DMS 273 treated with DMSO at 0.1 percent for 48 hours (cell line): ENCODE measurements at places on chromosomes 4 and X.

DNA sequence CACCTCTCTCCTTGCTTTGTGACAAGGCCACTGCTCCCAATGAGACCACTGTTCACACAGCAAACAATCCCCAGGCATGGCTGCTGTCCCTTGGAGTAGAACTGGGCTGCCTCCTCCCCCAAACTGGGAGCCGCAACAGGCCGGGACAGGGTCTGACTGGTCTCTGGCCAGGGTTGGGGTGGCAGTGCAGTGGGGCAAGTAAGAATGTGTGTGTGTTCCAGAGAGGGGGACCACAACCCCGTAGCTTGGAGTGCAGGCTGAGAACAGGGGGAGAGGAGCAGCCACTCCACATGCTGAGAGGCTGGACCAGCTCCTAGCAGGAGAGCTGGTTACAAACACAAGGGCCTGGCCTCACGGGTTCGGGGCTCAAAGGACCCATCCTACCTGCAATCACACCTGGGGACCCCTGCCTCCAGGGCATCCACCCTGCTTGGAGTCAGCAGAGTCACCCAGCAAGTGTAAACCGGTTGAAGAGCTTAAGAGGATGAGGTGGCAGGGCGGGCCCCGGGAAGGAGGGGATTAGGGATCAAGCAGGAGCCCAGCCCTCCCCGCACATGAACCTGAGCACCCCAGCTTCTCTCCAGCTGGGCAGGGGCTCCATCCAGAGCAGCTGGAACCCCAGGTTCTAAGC, 3.8 kb upstream of the ZNF185 start:
- DNase-seq = no peak

GRCh38 chrX:49292400-49293362, 10.8 kb upstream of the GAGE10 start:
- no peak for DNase-seq

DNA sequence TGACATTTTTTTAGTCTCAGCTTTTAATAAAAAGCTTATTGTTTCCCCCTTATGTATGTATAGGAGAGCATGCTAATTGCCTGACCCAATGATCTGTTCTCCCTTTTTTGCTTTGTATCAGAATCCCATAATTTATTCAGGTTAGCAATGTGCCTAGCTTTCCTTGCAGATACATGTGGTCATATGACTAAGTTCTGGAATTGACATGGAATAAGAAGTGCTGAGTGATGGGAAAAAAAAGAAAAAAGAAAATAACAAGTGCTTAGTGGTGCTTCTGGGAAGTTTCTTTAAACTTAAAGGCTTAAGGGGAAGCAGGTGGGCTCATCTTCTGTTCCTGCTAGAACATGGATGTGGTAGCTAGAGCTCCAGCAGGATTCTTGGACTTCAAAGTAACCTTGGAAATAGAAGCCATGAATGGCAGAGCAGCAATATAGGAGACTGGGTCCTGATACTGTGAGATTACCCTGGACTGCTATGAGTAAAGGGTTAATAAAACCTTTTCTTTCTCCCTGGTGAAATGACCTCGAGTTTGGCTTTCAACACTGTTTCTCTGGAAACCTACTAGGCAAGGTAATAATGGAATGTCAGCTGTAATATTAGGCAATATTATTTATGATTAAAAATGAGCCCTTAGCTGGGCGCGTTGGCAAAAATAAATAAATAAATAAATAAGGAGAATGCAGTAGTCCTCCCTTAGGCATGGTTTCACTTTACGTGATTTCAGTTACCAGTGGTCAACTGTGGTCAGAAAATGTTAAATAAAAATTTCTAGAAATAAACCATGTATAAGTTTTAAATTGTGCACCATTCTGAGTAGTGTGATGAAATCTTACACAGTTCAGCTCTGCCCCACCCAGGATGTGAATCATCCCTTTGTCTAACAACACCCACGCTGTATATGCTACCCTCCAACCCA, 16.7 kb upstream of the RBM41 start:
- DNase-seq = no peak

DNA sequence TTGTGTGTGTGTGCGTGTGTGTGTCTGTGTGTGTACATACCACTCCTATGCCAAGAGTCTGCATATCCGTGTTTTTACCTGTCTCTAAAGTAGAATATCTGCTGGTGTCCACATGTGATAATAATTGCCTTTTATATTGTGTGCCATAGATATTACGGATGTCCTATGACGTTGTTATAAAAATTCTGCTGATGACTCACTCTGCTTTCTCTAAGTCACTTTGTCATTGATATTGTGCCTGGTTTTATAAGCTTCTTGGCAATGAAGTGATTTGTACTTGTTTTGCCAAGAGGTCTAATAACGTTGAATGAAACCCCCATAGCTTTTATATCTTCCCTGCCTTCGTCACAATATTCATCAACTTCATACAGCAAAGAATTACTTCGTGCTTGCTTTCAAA, 102.6 kb upstream of the C1GALT1C1 start:
- DNase-seq = no peak

DNA sequence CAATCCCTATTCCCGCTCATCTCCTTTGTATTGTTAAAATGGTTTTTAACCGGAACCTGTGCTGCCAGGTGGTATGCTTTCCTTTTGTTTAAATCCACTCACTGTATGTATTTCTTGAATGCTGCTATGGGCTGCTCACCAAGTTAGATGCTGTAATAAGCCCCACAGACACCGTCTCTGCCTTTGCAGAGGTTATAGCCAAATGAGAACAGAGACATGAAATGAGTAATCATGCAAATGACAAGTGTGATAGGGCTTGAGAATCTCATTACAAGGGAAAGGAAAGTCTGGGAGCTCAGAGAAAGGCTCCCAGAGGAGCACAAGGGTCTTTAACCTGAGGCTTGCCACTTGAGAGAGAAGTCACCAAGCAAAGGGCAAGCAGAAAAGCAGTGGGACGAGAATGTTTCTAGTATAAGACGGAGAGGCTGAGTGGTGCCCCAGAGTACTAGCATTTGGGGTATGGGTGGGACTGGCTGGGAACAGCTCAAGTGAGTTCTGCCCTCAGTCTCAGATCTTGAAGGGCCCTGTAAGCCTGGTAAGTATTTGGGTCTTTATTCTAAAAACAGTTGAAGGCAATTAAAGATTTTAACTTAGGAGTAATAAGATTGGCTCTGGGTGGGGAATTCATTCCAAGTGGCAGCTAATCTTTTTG, 110.8 kb upstream of the H2AZ1 start:
- no peak for DNase-seq

- DNase-seq = no peak
These were observed 56.3 kb upstream of the NAP1L5 start for GRCh38 chr4:88753658-88754571.

- no peak for DNase-seq
These were observed 56.8 kb upstream of the PLS3 start for GRCh38 chrX:115504167-115504566.

GRCh38 chrX:107537815-107538214, 88.4 kb downstream of the FRMPD3 start:
- no peak for DNase-seq

DNA sequence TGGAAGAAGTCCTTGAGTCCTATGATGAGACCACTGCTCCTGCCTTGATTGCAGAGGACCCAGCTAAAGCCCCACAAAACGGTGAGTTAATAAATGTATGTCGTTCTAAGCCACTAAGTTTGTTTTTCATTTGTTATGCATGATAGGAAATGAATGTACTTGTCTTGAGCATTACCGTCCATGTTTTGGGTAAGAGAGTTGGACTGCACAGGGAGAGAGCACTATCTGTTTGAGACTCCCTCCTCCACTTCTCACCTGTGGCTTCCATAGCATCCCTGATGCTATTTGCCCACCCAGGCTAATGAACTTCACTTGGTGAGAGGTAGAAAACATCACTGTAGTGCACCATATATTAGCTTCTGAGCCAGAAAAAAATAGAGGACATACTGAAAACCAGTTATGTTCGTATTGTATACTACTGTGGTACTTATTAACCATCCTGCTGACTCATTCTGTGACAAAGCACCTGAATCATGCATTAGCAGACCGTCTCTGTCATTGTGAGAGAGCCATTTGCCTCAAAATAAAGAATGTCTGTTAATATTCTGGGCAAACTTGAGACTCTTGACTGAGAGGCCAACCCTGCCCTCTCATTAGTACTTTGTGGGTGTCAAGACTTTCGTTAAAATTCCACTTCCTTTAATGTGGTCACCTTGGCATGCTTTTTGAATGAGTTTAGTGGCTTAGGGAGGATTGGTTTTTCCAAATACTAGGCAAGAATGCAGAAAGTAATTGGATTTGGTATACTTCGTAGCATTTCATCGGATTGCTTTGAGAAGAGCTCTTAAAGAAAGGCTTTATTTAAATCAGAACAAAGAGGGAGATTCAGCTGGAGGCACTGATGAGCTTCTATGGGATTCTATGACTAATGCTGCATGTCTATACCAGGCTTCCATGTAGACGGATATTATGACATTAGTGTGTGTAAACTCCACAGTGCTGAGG, 99.3 kb upstream of the GRPR start:
- no peak for DNase-seq

- no peak for DNase-seq
These were observed 46.0 kb downstream of the COQ2 start for GRCh38 chr4:83238393-83239248.

DNA sequence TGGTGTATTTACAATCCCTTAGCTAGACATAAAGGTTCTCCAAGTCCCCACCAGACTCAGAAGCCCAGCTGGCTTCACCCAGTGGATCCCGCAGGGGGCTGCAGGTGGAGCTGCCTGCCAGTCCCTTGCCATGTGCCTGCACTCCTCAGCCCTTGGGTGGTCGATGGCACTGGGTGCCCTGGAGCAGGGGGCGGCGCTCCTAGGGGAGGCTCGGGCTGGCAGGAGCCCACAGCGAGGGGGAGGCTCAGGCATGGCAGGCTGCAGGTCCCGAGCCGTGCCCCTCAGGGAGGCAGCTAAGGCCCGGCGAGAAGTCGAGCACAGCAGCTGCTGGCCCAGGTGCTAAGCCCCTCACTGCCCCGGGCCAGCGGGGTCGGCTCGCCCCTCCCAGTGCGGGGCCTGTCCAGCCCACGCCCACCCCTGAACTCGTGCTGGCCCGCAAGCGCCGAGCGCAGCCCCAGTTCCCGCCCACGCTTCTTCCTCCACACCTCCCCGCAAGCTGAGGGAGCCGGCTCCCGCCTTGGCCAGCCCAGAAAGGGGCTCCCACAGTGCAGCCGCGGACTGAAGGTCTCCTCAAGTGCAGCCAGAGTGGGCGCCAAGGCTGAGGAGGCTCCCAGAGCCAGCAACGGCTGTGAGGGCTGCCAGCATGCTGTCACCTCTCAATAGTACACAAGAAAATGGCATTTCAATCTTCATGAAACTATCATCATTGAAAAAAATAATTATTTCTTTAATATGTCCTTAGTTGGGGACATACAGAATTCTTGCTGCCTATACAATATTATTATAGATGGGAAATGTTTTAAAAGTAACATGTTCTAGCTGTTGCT, 189.1 kb downstream of the SLC7A11 start:
- DNase-seq = no peak

DNA sequence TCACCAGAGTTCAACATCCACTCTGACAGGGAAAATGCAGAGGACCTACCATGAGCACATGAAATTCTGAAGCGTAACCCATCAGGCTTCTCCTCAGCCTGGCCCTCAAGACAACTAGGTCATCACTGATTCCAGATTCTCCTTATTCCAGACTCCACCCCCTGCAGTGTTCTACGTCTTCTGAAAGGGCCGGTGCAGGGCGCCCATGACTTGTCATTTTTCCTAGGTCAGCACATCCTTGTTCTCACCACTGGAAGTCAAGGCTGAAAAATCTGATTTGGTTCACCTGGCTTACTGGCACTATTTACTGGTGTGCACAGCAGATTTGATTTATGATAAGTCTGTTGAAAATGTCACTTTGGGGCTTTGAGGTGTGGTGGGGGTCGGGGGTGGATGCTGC, 140.9 kb upstream of the KLF3 start:
- no peak for DNase-seq

GRCh38 chr4:63620271-63620670, 789.0 kb downstream of the TECRL start:
- peak; percentile 93 for DNase-seq

GRCh38 chr4:147620315-147620714, 3.1 kb downstream of the TMEM184C start:
- no peak for DNase-seq

- DNase-seq = no peak
These were observed 644.1 kb upstream of the AGA start for GRCh38 chr4:178086320-178086719.

- no peak for DNase-seq
These were observed 1.5 kb upstream of the TRIML2 start for GRCh38 chr4:188110741-188111471.

DNA sequence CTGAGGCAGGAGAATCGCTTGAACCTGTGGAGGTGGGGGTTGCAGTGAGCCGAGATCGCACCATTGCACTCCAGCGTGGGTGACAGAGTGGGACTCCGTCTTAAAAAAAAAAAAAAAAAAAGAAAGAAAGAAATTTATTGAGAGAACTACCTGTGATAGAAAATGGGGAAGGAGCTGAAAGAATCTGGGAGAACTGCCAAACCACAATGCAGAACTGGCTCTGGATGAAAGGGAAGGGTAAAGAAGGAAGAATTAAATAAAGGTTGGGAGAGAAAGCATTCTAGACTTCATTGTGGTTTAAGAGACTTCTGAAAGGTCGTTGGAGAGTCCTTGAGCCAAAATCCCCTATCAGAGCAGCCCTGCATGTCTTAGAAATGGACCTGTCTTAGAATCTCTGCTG, 567.9 kb upstream of the HTR2C start:
- no peak for DNase-seq

GRCh38 chr4:23686169-23686897, 203.5 kb downstream of the PPARGC1A start:
- DNase-seq = peak; percentile 21

DNA sequence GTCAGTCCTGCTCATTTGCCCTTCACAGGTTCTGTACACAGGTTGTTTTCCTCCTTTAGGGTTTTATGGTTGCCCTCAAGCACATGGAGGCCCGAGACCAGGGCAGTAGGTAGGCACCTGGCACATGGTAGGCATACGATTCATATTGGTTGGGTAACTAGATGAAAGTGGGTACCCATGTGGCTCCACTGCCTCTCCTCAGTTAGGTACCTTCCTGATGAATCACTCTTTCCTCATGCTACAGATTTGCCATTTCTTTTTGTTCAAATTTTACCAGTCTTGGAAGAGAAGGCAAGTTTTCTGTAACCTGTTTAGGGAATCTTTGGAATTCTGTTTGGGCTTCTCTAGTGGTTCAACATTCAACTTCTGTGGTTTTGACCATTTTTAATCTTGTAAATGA, 121.3 kb downstream of the FHIP1A start:
- DNase-seq = no peak

GRCh38 chrX:37875675-37876074, 28.3 kb upstream of the DYNLT3 start:
- no peak for DNase-seq

GRCh38 chrX:48814722-48815121, 11.6 kb upstream of the ERAS start:
- no peak for DNase-seq

DNA sequence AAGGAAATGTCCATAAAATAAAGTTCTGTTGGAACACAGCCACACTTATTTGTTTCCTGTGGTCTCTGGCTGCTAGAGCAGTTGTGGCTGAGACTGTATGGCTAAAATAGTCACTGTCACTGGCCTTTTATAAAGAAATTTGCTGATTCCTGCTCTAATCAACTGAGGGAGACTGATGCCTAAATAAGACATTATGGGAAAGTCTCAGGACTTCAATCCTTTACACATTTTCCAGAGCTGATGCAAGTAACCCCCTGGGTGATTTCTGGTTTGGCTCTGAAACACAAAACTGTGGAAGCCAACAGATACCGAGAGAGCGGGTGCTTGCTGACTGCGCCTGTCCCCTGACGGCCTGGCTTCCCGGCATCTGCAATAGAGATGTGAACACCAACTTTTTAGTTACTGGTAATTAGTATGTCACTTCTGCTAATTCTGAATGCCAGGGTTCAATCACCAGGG, 64.0 kb downstream of the POLR2B start:
- DNase-seq = no peak

- no peak for DNase-seq
These were observed 29.0 kb downstream of the REELD1 start for GRCh38 chr4:146243141-146243882.
